Placental epithelial cell (primary cell): ENCODE measurements at places on chromosomes 4 and X. TPM values are rescaled to one million over a fixed set of nuclear protein-coding genes. Genes with fewer than 3 reads are reported as not detected.

ASB12 gene
- total RNA-seq, result not detected in 2 replicates

CLCN4 gene
- 3.1 and 11.0 TPM in 2 replicates for total RNA-seq

LRBA gene
- 30.6 and 56.8 TPM in 2 replicates for total RNA-seq

COX7B gene
- total RNA-seq, result 122 and 222 TPM in 2 replicates

CXCL11 gene
- total RNA-seq, result not detected in 2 replicates

GRPR gene
- not detected in 2 replicates for total RNA-seq

ERAS gene
- not detected in 2 replicates for total RNA-seq

LYAR gene
- 2.0 and 2.4 TPM in 2 replicates for total RNA-seq

YY2 gene
- total RNA-seq, result 0.98 and 1.6 TPM in 2 replicates

CRMP1 gene
- total RNA-seq, result not detected in 2 replicates

PRKG2 gene
- total RNA-seq, result 0.11 and 0.39 TPM in 2 replicates

NIPAL1 gene
- total RNA-seq, result 10.6 and 10.8 TPM in 2 replicates

MAB21L2 gene
- total RNA-seq, result not detected in 2 replicates

TLR10 gene
- total RNA-seq, result not detected in 2 replicates

GSPT2 gene
- 3.5 and 6.3 TPM in 2 replicates for total RNA-seq

RPA4 gene
- 0.65 and 2.0 TPM in 2 replicates for total RNA-seq

GAGE12E gene
- total RNA-seq, result not detected in 2 replicates

RASGEF1B gene
- total RNA-seq, result 1.3 and 2.7 TPM in 2 replicates

MAMLD1 gene
- 0.11 TPM in 1 of 2 replicates, not detected in the other for total RNA-seq

MAGED4 gene
- total RNA-seq, result 93.3 and 115 TPM in 2 replicates

SRPK3 gene
- under 0.01 and 1.1 TPM in 2 replicates for total RNA-seq

ZMAT1 gene
- under 0.01 and 0.11 TPM in 2 replicates for total RNA-seq

KLF3 gene
- 30.2 and 56.3 TPM in 2 replicates for total RNA-seq

HSFX1 gene
- 0.39 and 0.43 TPM in 2 replicates for total RNA-seq

ARFIP1 gene
- total RNA-seq, result 28.7 and 31.1 TPM in 2 replicates

HOPX gene
- 0.65 and 7.1 TPM in 2 replicates for total RNA-seq

DCAF12L1 gene
- not detected in 2 replicates for total RNA-seq
